ENCODE measurements at places on chromosomes 7 and 10.

- no peak for DNase-seq
Measured at GRCh38 chr10:26861205-26861998, 644 bp upstream of the ABI1 start.

DNA sequence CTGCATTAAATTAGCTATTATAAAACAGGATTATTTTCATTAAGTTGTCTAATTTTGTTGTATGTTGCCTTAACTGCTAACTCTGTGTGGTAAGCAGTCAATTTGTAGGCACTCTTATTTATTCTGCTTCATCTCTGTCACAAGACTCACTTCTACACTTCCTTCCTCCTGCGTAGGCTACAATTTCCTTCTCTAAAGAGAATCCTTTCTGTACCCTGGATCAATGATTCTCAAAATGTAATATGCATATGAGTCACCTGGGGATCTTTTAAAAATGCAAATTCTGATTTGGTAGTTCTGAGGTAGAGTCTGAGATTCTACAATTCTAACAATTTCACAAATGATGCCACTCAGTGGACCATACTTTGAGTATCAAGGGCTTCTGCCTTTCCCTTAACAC is 4.4 kb upstream of the UBE2D1 start:
- no peak for DNase-seq

DNA sequence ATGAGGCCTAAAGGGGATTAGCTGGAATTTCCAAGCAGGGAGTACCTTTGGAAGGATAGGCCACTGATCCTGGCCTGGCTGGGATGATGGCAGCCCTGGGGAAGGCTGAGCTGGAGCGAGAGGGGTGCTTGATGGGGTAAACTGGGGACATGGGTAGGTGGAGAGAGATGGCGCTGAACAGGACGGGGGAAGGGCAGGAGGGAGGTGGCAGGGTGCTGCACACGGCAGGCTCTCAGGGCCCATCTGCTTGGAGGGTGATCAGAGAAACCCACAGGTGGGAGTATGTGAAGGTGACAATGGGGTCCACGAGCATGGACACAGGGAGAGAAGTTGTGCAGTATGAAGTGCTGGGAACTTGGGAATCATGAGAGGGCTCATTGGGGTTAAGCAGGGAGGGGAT is 10.3 kb downstream of the MAT1A start:
- DNase-seq, result no peak

DNA sequence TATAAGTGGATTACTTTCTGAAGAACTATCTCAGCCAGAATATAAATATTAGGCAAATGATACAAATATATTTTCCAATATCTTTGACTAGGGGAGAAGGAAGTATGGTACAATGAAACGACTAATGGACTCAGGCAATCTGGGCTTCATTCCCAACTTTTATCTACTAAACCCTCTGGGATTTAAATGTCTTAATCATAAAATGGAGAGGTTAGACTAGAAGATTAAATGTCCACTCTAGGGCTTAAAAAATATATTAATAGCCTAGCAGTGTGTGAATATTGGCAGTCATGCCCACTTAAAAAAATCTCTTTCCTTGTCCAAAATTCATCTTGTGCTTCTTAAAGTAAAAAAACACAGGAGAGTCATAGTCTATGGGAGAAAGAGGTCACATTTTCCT is 98.3 kb downstream of the CTTNBP2 start:
- no peak for DNase-seq

DNA sequence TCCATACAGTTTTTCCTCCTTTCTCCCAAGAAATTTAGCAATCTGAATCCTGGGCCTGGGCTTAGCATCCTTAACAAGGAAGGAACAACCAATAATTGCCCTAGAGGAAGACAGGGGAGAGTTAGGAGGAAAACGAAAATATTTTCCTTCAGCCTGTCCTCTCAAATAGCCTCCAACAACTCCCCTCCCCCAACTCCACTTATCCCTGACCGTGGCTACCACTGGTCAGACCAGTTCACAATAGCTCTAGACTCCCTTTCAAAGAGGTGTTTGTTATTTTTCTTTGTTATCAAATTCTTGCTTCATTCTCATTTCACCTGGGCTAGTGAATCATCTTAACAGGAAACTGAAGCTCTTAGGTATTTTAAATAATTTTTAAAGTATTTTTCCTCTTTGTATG is 114.1 kb downstream of the CPED1 start:
- DNase-seq, result no peak

DNA sequence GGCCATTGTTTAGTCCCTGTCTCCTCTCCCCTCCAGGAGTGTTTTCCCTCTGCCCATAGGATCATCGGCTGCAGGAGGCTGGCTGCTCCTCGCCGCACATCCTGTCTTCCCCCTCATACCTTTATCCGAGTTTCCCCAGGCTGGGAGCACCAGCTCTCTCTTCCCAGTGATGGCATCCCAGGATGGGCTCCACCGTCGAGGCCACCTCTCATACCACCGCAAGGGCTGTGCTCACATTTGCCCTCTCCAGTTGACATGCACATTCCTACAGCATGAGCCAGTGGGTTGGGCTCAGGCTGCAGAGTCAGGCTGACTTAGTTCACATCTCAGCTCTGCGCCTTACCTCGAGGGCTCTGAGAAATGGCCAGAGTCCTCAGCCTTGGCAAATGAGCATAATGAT is 12.1 kb downstream of the HKDC1 start:
- DNase-seq, result no peak

GRCh38 chr7:94183891-94184290 is 179.7 kb upstream of the BET1 start:
- DNase-seq, result no peak

DNA sequence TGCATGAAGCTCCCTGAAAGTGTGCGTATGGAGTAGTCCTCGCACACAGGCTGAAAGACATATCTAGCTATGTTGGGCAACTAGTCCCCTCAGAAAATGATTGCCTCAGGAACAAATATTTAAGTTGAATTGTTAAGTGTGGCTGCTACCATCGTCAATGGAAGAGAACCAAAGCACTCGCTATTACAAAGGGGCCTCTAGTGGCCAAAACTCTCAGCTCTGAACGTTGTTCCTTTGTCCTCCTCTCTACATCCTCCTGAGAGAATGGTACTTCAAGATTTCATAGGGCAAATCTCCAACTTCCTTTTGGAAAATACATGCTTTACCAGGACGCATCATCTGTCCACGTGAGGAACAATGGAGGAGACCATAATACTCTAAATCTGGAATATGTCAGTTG is 209.9 kb downstream of the NRG3 start:
- no peak for DNase-seq

- DNase-seq, result no peak
Measured at GRCh38 chr7:71784180-71784579, 628.0 kb downstream of the CALN1 start.

GRCh38 chr10:86779220-86780017 is 23.0 kb downstream of the BMPR1A start:
- no peak for DNase-seq

DNA sequence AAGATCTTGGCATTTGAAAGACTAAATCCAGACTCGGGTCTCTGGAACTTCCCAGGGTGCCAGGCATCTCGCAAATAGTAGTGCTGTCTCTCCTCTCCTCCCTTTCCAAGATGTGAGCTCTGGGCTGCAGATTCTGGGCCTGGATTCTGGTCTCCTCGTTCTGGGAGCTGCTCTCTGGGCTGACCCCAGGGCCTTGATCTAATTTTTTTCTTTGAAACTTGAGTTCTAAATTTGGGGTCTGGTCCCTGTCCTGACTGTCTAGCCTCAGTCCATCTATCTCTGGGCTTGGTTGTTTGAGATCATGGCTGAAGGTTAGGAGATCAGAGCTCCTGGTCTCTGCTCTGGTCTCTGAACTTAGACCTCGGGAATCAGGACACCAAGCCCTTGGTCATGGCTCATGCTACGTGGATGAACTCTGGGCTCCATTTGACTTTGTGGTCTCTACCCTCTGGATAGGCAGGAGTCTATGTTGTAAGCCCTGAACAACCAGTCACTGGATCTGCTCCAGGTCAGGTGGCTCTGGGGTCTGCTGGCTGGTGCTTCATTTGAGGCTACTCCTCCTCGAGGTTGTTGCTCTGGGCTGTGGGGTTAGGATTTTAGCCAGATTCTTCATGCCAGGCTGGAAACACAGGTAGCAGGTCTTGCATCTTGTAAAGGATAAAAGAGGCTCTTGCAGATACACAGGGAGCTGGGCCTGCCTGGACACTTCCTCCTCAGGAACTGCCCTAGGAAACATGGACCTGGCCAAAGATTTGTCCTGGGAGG is 8.0 kb upstream of the MBL2 start:
- no peak for DNase-seq

- no peak for DNase-seq
Measured at GRCh38 chr7:8291397-8292141, 29.6 kb upstream of the ICA1 start.

DNA sequence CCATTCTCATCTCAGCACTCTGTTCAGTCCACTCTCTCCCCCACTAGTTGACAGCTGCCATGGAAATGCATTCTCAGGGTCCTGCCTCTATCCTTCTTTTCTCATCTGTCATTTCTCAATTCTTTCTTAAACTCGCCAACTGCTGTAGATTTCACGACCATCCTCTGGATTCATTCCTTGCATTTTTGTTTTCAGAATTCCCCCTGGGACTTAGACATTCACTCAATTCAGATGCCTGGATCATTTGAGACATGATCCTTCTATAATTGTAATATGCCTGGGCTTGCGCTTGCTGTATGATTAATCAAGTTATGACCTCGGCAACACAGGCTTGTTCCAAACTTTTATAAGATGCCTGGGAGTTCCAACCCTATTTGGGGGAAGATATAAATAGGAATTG is 104.5 kb downstream of the RAB11FIP2 start:
- DNase-seq, result no peak

GRCh38 chr10:11430421-11431215 is 180.8 kb downstream of the USP6NL start:
- no peak for DNase-seq
